ENCODE measurements at places on chromosomes 2 and 18.

GRCh38 chr2:203846490-203847105, 21.0 kb upstream of the CTLA4 start:
- DNase-seq: no peak

- DNase-seq: no peak
Observed at GRCh38 chr2:231483398-231484329, 19.4 kb upstream of the NCL start.

DNA sequence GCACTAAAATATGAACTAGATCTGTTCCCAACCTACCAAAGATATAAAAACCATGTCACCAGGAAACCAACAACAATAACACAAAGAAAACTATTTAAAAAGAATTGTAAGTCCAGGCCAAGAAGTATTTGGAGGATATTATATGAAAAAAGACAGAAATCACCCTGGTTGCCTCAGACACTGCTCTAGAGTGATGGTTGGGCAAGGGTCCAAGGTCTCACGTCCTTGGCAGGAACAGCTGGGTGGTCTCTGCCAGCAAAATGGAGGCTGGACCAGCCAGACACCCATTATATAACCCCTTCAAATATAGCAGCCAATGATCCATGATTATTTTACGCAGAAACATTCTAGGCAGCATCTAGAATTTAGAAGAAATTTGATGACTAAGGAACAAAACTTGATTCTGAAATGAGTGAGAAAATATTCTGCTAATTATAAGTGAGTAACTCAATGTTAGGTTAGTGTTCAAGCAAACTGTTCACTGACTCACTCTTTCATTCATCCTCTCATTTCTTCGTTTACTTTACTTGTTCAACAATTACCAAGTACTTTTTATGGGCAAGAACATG, 35.4 kb downstream of the MRPL35 start:
- no peak for DNase-seq

- DNase-seq: no peak
Observed at GRCh38 chr2:33131111-33131510, 184.4 kb downstream of the LTBP1 start.

- DNase-seq: no peak
Observed at GRCh38 chr2:27307545-27308358, 493 bp downstream of the UCN start.

GRCh38 chr2:3659447-3660432, 1.7 kb downstream of the ALLC start:
- no peak for DNase-seq

DNA sequence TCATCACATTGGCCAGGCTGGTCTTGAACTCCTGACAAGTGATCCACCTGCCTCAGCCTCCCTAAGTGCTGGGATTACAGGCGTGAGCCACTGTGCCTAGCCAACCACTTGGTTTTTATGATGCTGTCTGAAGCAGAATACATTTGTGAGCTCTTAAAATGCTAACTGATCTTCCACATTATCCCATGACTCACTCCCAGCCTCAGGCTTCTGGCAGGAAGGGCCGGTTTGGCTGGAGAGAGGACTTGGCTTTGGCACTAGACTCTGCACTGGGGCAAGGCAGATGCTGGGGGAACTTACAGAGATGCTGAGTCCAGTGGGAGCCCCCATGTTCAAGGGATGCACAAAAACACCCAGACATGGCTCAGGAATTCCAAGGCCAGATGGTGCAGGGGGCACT, 40.5 kb upstream of the SH3BP4 start:
- DNase-seq: no peak

- DNase-seq: no peak
Observed at GRCh38 chr2:176105730-176106580, 1.1 kb upstream of the HOXD11 start.

DNA sequence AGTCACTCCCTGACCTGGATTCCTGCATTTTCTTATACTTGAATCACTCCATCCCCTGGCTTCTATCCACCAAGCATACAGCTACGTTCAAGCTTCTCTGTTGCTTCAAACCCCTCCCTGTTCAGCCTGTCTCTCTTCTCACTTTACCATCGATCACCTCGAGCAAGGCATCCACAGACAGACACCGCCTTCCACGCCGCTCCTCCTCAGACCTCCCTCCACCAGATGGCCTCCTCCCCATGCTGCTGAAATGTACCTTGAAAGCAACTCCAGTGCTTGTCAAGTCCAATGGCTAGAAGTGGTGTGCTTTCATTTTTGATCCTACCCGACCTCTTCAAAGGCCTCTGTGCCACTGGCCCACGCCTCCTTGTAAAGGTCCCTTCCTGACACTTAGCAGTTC, 131.3 kb upstream of the ACAA2 start:
- DNase-seq: no peak

GRCh38 chr2:72238311-72238710, 90.6 kb upstream of the CYP26B1 start:
- no peak for DNase-seq

DNA sequence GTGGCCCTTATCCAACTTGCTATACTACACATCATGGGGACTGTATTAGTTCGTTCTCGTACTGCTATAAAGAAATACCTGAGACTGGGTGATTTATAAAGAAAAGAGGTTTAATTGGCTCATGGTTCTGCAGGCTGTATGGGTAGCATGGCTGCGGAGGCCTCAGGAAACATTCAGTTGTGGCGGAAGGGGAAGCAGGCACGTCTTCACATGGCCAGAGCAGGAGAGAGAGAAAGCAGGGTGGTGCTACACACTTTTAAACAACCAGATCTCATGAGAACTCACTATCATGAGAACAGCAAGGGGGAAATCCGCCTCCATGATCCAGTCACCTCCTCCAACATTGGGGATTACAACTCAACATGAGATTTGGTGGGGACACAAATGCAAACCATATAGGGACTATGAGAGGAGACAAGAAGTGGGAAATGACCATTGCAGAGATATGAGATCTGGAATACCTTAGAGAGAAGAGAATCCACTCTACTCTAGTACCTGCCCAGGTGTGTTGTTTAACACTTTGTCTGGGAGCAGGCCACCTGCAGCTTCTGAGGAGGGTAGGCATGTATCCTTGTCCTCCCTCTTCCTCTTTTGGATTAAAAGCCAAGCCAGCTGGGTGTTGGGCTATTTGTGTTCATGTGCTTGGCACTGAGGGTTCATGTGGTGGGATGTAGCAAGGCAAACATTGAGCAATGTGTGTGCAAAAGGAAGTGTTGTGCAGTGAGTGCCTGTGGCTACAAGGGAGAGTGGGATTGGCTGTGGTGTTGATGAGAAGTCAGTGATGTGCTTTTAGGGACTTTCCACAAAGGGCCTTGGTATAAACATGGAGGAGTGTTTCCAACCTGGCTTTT, 22.8 kb downstream of the TTLL4 start:
- DNase-seq: no peak

GRCh38 chr2:227582369-227582768, 16.3 kb upstream of the SCYGR2 start:
- DNase-seq: no peak

- no peak for DNase-seq
Observed at GRCh38 chr2:191245869-191246531, 796 bp downstream of the MYO1B start.

DNA sequence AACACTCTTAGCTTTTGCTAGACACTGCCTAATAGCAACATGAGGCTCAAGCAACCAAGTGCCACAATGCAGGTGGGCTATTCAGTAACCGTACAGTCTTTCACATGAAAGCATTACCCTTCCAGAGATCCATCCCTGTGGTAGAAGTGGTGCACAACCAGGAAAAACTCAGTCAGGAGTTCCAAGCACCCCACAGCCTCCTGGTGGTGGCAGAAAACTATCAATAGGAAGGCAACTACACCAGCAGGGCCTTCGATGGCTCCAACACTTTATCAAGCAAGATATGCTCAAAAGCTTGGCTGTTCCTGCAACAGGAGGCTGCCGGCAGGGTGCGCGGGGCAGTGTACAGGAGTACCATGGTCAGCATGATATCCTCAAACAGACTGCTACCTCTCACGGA, 176.1 kb upstream of the DLGAP1 start:
- DNase-seq: no peak

GRCh38 chr2:221467610-221468009, 104.5 kb downstream of the EPHA4 start:
- DNase-seq: no peak

DNA sequence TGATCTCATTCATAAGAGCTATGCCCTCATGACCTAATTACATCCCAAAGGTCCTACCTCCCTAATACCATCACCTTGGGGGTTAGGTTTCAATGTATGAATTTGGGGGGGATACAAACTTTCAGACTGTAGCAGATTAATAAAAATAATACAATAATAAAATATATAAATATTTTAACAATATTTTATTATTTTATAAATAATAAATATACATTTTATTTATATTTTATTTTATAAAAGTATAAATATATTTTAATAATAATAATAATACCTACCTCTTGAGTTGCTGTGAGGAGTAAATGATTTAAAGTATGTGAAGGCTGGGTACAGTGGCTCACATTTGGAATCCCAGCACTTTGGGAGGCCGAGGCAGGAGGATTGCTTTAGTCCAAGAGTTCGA, 8.1 kb upstream of the SLC16A14 start:
- no peak for DNase-seq
